Upper lobe of right lung (tissue), 1 donor: ENCODE measurements at places on chromosomes 7 and 10.

DNA sequence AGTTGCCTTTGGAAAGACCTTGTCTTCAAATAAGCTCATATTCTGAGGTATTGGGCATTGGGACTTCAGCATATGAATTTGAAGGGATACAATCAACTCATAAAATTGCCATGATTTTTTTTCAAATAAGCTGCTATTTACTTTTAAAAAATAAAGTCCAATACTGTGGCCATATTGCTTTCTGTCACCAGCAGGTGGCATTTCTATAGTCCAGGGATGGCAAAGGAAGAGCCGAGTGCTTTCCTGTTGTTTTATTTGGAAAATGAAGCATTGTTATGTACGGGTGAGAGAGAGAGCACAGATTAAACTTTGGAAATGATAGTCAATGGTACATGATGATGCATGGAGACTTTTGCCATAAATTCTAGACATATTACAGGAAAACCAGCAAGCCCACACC is 104.1 kb upstream of the DPP6 start:
- DNase-seq = no peak

GRCh38 chr7:150979713-150980390 is 1.7 kb upstream of the KCNH2 start:
- no peak for DNase-seq

DNA sequence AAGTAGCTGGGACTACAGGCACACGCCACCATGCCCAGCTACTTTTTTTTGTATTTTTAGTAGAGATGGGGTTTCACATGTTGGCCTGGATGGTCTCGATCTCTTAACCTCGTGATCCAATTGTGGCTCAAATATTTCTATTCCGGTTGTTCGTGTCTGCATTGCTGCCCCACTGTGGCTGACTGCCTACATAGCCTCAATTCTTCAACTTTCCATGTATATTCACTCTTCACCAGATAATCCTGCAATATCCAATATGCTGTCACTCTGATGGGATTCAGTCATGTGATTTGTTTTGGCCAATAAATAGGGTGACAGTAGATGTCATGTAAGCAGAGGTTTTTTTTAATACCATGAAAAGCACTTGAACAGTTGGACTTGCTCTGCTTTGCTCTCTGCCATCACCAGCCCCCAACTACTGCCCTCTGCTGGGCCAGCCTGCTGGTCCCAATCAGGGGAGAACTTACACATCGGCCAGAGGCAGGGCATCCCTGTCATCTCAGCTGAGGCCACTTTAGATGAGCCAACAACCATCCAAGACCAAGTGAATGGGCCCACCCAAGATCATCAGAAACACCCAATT is 56.7 kb downstream of the NSUN6 start:
- DNase-seq = no peak

GRCh38 chr7:27409776-27410175 is 167.2 kb downstream of the EVX1 start:
- DNase-seq = no peak

- no peak for DNase-seq
Measured at GRCh38 chr10:21174715-21175495, 277.8 kb upstream of the NEBL start.

GRCh38 chr10:102628451-102628911 is 15.8 kb upstream of the TRIM8 start:
- peak; percentile 80 for DNase-seq

GRCh38 chr7:52584041-52584440 is 451.4 kb upstream of the POM121L12 start:
- no peak for DNase-seq

- DNase-seq = no peak
Measured at GRCh38 chr7:50718876-50719275, 63.8 kb downstream of the GRB10 start.

- DNase-seq = no peak
Measured at GRCh38 chr7:136055266-136055665, 78.1 kb upstream of the MTPN start.

- peak; percentile 6 for DNase-seq
Measured at GRCh38 chr7:158029509-158029908, 558.1 kb downstream of the PTPRN2 start.

DNA sequence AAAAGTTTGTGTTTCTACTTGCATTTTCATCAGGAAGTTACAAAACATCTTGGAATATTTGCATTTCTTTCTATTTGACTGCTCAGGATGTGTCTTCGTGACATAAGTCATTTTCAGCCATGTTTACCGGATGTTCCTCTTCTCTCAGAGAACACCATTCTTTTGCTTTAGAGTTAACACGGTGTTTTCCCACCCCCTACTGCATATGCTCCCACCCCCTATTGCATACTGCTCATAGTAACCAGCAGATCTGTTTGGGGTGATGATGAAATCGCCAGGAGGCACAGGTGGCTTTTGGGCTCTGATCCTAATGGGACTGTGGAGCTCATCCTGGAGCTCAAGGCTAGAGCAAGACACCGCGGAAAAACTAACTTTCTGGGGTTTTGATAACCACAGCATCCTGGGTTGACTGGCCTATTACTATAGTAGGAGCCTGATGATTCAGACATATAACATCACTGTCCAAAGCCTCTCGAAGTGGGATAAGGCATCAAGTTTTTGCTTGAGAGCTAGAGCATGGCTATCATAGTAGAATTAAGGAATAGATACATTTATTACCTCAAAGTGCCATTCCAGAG is 65.1 kb upstream of the BET1 start:
- no peak for DNase-seq

DNA sequence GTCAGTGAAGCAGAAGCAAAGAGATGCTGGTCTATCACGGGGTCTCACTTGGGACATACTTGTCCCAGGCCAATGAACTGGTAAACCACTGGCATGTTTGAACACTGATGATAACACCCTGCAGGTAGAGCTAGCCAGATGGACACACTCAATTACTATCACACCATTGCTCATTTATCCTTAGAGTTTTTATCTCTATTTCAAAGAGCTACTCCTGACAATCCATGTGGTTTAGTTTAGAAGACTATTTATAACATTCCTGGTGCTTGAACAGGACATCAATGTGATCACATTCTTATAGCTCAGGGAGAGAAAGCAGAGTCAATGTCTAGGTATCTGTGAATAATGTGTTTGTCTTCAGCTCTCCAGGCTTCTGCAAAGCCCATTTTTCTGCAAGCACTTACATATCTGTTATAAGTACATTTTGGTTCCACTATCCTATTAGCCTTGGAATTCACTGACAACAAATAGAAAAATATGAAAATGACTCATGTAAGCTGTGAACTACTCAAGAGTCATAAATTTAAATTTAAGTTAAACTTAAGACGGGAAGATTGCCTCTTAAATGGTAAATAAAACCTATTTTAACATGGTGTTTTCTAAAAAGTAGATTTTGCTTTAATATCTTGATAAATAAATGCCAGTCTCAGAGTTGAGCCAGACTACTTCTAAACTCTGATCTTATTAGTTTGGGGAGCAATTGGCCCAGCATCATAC is 106.7 kb upstream of the MBL2 start:
- no peak for DNase-seq

DNA sequence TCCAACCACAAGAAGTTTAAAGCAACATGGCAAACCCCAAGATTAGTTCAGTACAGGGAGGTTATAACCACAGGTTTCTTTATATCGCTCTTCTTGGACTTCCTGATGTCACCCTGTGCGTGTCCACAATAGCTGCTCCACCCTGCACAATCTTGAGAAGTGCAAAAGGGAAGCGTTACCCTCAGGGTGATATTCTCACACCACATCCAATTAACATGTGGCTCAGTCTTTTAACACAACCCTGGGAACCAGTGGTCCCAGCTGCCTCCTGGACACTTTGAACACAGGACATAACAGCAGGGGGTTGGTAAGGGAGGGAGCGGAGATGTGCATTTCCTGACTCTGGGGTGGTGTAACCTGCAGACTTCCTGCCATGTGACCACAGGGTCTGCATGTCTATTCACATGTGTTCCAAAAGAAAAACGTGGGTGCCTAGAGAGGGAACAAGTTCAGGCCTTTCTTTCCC is 64.6 kb downstream of the GSAP start:
- DNase-seq = no peak

DNA sequence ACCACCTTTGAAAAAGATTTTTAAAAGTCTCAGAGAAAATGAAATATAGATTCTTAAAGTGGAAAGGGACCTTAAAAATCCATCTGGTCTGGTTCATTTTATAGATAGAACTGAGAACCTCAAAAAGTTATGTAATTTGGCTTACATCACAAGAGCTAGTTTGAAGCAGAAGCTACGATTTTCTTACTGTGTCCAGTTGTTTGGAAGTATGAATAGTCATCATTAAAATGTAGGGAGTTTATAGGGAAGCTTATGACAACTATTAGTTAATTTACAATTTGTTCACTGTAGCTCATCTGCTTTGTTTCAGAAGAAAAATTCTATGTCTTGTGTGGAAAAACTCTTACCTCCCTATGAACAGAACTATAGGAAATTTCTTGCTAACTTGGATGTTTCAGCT is 26.9 kb downstream of the ZEB1 start:
- DNase-seq = no peak

- peak; percentile 72 for DNase-seq
Measured at GRCh38 chr7:151518105-151518946, 1.4 kb downstream of the RHEB start.

DNA sequence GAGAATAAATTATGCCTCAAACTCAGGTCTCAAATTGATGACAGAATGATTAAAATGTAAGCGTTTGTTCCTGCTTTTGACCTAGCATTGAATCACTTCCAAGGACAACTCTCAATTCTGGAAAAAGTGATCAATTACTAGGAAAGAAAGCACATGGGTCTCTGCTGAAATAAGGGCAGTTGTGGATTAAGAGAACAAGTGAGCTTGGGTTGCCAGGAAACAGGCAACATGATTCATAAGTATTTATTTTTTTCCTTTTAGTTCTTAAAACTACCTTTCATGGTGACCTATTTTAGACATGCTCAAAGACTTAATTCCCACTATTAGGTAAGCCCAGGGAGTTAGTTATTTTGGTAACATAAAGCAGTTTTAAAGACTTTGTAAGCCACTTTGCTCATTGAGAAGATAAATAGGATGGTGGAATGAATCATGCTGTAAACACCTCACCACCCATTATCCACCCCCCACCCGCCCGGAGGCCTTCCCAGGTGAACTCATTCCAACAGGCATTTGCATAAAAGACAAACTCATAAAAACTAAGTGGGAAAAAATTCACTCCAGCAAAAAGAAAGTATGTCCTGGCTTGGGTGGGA is 728.3 kb downstream of the SORCS1 start:
- DNase-seq = no peak

GRCh38 chr10:118392761-118393160 is 50.6 kb upstream of the FAM204A start:
- no peak for DNase-seq

GRCh38 chr10:128417826-128418225 is 291.6 kb upstream of the MKI67 start:
- no peak for DNase-seq

GRCh38 chr10:50574305-50574704 is 49.5 kb downstream of the SGMS1 start:
- DNase-seq = no peak

DNA sequence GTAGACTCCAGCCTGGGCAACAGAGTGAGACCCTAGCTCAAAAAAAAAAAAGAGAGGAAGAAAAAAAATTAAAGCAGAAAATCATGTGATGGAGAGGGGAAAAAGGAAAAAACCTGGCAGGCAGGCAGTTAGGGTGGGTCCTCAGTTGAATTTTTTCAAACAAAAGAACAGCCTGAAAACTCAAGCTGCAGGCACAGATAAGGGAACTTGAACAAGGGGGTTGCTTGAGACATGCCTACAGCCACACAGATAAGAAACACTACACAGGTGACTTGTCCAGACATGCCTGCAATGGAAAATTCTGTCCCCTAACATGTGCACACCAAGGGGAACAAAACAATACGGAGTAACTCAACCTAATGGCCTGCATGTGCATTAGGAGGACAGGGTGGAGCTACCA is 19.2 kb downstream of the VIM start:
- DNase-seq = no peak

- DNase-seq = no peak
Measured at GRCh38 chr10:34400075-34400474, 415.0 kb downstream of the PARD3 start.

DNA sequence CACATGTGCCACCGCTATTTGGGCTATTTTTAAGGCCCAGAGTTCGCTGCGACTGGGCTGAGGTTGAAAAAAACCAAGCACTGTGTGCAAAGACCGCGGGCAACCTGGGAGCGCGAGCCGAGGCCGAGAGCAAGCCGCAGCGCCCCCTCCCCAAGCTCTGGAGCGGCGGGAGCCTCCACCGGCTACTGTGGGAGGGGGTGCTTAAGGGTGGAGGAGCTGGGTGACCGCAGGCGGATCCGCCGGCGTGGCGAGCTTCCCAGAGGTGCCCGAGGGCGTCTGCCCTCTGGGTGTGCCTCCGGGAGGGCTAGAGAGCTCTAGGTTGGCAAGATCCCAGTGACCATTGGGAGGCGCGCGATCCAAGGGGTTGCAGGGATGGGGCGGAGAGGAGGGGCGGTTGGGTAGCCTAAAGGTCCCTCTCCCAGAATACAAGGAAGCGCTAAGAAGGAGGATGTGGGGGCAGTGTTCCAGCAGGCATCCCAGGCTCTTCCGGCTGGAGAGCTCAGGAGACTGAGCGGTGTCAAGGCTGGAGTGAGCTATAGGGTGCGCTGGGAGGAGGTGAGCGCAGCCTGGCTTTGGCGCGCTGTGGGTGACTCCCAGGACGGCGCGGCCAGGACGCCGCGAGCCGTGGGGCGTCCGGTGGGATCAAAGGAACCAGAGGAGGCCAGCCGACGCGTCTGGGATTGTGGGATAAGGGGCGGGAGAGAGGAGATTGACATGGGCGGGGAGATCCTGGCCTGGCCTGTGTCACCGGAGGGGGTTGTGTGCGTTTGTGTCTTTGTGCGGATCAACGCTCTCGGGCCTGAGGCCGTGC is 8.0 kb downstream of the DLX5 start:
- no peak for DNase-seq

DNA sequence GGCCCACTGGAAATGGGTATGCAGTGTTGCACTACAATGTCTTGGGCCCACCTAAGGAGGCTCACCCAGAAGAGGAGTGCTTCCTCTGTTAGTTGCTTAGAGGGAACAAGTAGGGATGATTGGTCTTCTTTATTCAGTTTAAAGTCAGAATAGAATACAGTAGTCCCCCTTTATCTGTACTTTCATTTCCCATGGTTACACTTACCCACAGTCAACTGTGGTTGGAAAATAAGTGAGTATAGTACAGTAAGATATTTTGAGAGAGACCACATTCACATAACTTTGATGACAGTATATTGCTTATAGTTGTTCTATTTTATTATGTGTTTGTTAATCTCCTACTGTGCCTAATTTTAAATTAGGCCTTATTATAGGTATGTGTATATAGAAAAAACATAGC is 151.4 kb downstream of the COL28A1 start:
- no peak for DNase-seq

DNA sequence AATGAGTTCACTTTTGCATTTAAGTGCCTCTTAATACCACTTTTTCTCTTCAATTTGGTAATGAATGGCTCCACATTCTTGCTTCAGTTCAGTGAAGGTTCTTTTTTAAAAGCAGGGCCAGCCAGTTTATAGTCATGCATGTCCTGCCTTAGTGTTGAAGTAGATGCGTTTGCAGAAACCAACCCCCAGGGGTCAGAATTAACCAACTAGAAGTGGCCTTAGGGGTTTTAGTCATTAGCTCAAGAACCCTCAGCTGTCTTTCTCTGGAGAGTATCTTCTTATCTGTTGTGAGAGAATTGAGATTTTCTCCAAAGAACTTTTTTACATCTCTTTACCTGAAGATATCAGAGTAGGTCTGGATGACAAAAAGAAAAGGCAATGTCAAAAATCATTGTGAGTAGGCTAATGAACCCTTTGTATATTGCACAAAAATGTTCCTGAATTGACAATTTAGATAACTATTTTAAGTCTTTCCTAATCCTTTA is 82.2 kb downstream of the PIK3CG start:
- no peak for DNase-seq

- no peak for DNase-seq
Measured at GRCh38 chr10:13859979-13860654, 273.4 kb downstream of the PRPF18 start.
